ENCODE measurements at places on chromosomes 4 and X.

DNA sequence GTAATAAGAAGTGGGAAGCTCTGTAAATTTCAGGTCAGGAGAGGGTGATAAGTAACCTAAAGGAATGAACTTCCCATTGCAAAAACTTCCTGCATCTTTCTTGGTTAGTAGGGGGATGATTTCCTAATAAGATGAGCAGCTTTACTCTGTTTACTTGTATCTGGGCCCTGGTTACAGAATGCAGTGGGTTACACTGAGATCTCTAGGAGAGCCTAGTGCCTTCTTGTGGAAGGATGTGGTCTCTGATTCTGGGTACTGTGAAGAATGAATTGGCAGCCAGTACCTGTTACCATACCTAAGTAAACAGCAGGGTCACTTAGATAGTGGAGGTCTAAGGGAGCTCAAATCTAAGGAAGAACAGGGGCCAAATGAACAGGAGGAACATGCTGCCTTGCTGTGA is 320.6 kb downstream of the ARHGAP10 start:
- DNase-seq = no peak

GRCh38 chr4:80196922-80197573 is at the start of gene PRDM8:
PRDM8 (plus strand) TSS chr4:80197503; CDS start chr4:80200081, 2,578 bp downstream.
- peak; percentile 37 for DNase-seq

GRCh38 chr4:187744911-187745310 is 250.7 kb upstream of the ZFP42 start:
- DNase-seq = no peak

DNA sequence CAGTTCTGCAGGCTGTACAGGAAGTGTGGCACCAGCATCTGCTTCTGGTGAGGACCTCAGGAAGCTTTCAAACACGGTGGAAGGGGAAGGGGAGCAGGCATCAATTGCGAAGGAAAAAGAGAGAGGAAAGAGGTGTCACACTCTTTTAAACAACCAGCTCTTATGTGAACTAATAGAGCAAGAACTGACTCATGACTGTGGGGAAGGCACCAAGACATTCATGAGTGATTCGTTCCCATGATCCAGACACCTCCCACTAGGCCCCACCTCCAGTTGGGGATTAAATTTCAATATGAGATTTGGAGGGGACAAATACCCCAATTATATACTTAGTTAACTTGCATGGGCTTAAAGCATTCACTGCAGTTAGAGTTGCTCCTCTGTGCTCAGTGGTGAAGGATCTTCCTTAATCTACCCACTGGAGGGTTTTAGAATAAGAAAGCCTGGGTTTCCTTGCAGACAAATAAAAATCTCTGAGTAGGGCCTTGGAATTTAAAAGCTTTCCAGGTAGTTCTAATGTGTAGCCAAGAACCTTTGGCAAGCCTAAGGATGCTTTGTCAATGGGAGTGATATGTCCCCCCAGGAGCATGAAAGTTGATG is 60.0 kb downstream of the SYNPO2 start:
- no peak for DNase-seq

GRCh38 chr4:10013722-10014121 is 7.6 kb downstream of the SLC2A9 start:
- DNase-seq = no peak

- no peak for DNase-seq
Measured at GRCh38 chrX:53481093-53481492, 46.9 kb upstream of the HSD17B10 start.

DNA sequence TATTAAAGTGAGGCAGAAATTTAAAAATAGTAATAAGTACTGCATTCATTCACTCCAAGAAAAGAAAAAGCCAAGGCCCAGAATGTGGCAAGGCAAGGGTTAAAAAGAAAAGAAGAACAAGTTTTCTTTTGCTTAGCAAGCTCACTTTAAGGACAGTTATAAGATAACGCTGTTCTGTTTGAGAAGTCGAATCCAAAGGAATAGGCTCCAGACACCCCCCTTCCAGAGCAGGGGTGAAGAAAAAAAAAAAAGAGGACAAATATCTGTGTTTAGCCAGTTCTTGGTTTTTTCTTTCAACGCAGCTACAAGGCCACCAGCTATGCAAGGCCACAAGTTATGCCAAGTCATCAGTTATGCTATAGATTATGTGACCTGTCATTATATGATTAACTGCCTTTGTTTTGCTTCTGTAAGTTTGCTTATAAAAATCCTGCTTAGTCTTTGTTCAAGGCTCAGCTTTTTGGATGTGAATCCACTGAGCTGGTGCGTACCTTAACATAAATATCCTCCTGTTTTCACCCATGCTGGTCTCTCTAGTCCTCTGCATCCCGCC is 1.4 kb downstream of the GRK4 start:
- no peak for DNase-seq

DNA sequence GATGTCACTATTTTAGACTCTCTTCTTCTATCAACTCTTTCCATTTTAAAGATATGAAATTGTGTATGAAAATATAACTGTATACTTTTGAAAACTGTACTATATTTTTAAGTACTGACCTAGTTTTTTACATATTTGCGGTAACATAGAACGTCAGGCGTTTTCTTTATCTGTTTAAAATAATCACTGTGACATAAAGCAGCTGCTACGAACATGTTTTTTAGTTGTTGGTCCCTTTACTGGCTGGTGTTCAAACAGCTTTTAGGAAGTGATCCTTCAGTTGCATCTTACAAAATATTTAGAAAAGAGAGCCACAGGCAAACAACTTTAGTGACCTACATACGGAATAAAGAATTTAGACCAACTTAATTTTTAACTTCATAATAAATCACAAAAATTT is 73.1 kb downstream of the METTL14 start:
- peak; percentile 60 for DNase-seq

DNA sequence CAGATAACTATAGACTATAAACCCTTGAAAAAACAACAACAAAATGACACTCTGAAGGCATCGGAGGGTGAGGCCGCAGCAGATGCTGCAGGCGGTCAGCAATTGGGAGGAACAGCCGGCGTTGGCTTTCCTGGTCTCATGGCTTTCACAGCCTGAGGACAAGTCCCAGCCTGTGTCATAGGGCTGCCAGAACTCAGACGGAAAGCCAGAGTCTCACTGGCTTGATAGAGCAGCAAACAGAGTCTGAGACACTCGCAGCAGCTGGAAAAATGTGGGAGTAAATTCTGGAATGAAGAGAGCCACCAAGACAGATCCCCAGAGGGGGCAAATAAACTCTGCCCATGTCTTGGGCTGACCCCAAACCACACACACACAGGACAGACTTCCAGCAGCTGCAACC is 86.3 kb downstream of the PPP2R2C start:
- DNase-seq = no peak

DNA sequence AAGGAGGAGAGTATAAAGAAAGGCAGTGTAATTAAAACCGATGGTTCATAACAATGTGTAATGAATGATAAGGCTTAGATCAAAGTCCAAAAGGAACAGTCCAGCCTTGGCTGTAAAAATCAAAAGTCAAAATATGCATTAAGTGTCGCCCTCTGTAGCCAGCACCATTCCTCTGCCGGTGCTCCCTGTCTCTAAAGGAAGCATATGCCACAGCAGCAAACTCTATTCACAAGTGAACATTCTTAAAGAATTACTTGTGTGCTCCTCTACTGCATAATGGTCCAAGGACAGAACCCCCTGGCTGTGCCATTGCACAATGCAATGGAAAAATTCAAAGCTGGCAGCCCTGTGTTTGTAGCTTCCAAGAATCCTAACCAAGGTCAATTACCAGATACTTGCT is 16.3 kb upstream of the MBNL3 start:
- peak; percentile 79 for DNase-seq

DNA sequence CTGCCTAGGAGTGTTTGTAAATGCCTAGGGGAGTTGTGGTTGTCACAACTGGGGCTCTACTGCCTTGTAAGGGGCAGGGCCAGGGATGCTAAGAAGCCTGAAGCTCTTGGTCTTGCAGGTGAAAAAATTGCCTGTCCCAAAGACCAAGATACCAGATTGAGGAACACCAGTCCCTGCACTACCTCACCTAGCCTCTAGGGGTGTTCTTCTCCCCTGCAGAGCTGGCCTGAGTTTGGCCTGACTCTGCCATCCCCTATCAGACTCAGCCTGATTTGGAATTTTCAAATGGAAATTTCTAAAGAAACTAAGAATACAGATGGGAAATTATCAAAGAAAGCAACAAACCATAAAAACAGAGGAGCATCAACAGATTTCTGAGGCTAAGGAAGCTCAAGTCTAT is 90.4 kb downstream of the ZC4H2 start:
- no peak for DNase-seq

- DNase-seq = no peak
Measured at GRCh38 chrX:129813662-129814368, 29.9 kb downstream of the ZDHHC9 start.

DNA sequence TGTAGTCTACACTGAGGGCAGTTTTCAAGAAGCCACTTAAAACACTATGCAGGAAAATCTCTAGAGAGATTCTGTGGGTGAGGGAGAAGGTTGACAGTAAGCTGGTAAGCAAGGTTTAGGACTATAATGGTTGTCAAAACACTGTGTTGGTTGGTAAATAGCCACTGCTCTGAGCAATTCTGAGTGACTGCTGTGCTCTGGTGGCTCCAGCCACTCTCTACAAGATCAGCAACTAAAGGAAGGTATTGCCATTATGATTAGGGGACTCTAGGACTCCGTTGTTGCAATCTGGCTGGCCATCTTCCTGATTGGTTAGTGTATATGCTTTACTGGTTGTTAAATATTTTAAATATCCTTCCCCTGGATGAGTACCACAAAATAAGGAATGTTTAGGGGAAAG is 5.5 kb upstream of the FAM47E start:
- DNase-seq = no peak

DNA sequence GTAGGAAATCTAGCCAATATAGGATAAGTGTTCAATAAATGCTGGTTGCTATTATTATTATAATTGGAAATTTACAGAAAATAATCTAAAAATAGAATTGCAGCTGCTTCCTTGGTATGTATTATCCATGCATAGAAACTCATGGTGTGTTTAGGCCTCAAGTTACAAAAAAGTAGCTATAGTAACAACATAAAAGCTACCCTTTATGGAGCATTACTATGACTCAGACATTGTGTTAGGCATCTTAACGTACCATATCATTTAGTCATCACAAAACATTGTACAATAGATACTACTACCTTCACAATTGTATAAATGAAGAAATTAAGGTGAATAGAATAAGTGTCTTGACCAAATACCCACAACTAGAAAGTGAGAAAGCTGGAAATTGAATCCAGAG is 126.9 kb upstream of the NRK start:
- DNase-seq = no peak

GRCh38 chr4:48360285-48361011 is 19.1 kb downstream of the SLAIN2 start:
- DNase-seq = peak; percentile 30

DNA sequence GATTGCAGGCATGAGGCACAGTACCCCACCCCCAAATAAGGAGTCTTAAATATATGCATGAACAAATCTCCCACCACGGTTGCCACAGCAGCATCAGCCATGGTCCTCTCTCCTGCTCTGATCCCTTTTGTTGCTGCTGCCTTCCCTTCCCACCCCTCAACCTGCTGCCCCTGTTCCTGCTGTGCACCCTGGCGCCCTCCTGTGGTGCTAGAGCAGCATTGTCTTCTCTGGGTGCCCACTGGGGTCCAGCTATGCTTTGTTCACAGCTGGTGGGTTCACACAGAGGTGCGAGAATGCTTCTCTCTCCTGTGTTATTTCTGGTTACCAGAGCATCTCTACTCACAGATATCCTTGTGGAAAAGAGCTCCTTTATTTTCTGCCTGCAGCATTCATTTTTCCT is 116.2 kb downstream of the GATB start:
- DNase-seq = no peak

DNA sequence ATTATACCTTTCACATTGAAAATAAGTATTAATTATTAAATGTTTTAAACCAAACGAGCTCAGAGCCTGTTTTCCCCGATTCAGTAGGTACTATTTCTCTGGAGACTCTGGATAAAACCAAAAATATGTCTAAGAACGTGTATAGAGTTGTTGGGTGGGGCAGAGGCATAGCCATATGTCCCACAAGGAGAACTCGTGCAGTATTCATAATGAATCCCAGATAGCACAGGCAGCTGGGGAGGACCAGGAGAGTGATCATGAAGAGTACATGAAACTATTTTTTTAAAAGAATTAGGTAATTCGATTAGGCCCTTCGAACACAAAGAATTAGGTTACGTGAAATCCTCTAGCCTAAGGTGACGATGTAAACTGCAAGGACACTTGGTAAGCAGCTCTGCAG is 76.1 kb downstream of the CLDN22 start:
- no peak for DNase-seq

- DNase-seq = no peak
Measured at GRCh38 chrX:88903989-88904718, 157.1 kb downstream of the CPXCR1 start.

- DNase-seq = no peak
Measured at GRCh38 chr4:139833151-139833910, 167.7 kb downstream of the MGST2 start.

DNA sequence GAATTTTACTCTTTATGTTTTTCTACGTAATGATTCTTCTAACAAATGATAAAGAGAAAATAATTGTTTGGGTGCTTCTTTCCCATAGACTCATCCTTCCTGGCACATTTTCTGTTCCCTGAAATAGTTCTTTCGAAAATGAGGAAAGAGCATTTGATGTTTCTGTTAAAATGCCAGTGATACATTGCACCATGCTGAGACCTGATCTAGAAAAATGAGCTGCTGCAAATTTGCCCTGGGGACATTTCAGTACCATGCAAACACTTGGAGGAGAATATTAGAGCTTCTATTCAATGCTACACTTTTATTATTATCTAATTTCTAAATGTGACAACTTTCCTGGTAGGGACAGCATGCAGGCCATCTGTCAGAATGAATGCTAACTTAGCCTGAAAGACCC is 83.3 kb downstream of the C4orf33 start:
- peak; percentile 47 for DNase-seq

DNA sequence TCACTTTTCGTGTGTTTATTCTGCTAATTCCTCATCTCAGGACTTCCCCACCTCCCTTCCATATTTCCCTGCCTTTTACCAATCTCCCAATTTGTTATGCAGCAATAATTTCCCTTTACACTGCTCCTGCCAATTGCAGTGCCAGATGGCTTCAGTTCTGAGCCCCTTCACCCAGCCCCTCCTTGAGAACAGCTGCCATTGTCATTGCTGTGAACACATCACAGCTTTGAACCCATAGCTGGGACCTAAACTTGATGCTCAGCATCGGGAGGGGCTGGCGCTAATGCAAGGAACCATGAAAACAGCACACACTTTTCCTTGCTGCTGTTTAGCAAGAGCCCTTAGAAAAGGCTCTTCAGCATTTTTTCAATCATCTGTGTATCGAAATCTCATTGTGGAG is 104.9 kb downstream of the ALPK1 start:
- no peak for DNase-seq

- no peak for DNase-seq
Measured at GRCh38 chr4:115851918-115852766, 738.7 kb upstream of the NDST4 start.
